ENCODE measurements at places on chromosomes 2 and 18.
A peak's percentile ranks its signal among the peaks of the same experiment; 100 is the strongest.

GRCh38 chr2:25320077-25320476 lies 21.6 kb downstream of the DNMT3A start:
- H3K4me3 ChIP-seq: no peak overlapping the region
- H3K4me1 ChIP-seq: peaks cover 87% of the 10 kb centered on the region
- peaks cover 37% of the 10 kb centered on the region for H3K36me3 ChIP-seq
- no peaks in the 10 kb centered on the region for H3K27me3 ChIP-seq
- DNase-seq: no peak
- peak overlapping the region; percentile 11 for H3K27ac ChIP-seq

GRCh38 chr2:151947813-151948165 lies 119.6 kb upstream of the ARL5A start:
- peaks cover under 1% of the 10 kb centered on the region for H3K36me3 ChIP-seq
- H3K27ac ChIP-seq: no peak overlapping the region
- H3K4me3 ChIP-seq: no peak overlapping the region
- no peak for DNase-seq
- H3K27me3 ChIP-seq: peaks cover 14% of the 10 kb centered on the region
- no peaks in the 10 kb centered on the region for H3K4me1 ChIP-seq

DNA sequence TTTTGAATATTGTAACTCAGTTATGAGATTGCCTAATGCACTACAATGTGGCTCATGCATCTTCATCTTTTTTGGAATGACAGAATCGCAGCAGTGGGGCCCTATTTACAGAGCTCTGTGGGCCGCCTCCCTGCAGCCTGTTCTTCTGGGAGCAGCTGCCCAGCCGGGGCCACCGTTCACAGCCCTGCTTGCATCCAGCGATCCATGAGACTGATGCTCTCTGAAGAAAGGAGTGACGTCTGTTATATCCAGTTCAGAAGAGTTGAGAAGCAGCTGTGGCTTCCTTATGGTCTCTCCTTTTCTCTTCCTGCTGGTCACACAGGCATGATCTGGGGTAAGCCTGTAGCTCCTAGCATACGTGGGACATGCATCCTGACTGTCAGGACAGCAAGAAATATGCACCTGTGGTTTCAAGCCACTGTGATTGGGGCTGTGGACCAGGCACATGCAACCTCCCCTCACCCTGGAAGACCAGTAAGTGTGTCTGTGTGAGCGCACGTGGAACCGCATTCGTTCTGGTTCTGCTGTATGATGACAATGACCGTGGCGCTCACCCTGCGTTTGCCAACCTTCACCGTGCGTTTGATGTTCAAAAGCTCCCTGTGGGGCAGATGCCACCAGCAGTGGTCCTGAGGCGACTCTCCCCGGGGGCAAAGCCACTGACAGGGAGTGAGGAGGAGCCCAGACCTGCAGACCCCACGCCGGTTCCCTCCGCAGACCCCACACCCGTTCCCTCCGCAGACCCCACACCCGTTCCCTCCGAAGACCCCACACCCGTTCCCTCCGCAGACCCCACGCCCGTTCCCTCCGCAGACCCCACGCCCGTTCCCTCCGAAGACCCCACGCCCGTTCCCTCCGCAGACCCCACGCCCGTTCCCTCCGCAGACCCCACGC lies 189.8 kb downstream of the TMEM18 start:
- H3K4me1 ChIP-seq: no peaks in the 10 kb centered on the region
- no peak for DNase-seq
- no peak overlapping the region for H3K27ac ChIP-seq
- H3K36me3 ChIP-seq: no peaks in the 10 kb centered on the region

DNA sequence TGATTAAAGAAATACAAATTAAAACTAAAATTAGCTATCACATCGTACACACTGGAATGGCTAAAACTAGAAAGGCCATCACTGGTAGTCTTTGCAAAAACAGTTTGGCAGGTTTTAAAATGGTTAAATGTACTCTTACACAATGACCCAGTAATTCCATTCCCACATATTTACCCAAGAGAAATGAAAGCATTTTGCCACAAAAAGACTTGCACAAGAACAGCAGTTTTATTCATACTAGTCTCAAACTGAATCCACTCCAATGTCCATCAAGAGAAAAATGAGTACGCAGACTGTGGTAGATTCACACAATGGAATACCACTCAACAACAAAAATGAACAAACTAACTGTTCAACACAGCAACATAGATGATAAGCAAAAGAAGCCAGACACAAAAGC lies 29.1 kb downstream of the SP140L start:
- no peaks in the 10 kb centered on the region for H3K27me3 ChIP-seq
- H3K4me1 ChIP-seq: peaks cover 18% of the 10 kb centered on the region
- H3K36me3 ChIP-seq: peaks cover 40% of the 10 kb centered on the region
- H3K27ac ChIP-seq: no peak overlapping the region
- DNase-seq: no peak

- H3K36me3 ChIP-seq: no peaks in the 10 kb centered on the region
- no peak for DNase-seq
- H3K4me3 ChIP-seq: no peak overlapping the region
- no peak overlapping the region for H3K27ac ChIP-seq
- no peaks in the 10 kb centered on the region for H3K27me3 ChIP-seq
Measured at GRCh38 chr2:35081622-35082015, 1274.0 kb upstream of the CRIM1 start.

- no peak overlapping the region for H3K4me3 ChIP-seq
- H3K27me3 ChIP-seq: no peaks in the 10 kb centered on the region
- H3K27ac ChIP-seq: no peak overlapping the region
- H3K36me3 ChIP-seq: no peaks in the 10 kb centered on the region
- no peak for DNase-seq
- H3K4me1 ChIP-seq: peaks cover 2% of the 10 kb centered on the region
Measured at GRCh38 chr2:46332686-46333281, 35.6 kb downstream of the EPAS1 start.

- no peak for DNase-seq
- no peaks in the 10 kb centered on the region for H3K27me3 ChIP-seq
- peaks cover 2% of the 10 kb centered on the region for H3K36me3 ChIP-seq
- no peak overlapping the region for H3K27ac ChIP-seq
Measured at GRCh38 chr18:6120820-6121279, 225.5 kb upstream of the TMEM200C start.

GRCh38 chr2:71742953-71743601 lies 289.7 kb downstream of the DYSF start:
- H3K27me3 ChIP-seq: peaks cover 6% of the 10 kb centered on the region
- H3K36me3 ChIP-seq: no peaks in the 10 kb centered on the region
- no peak overlapping the region for H3K27ac ChIP-seq
- no peak for DNase-seq

- H3K4me1 ChIP-seq: no peaks in the 10 kb centered on the region
- H3K27me3 ChIP-seq: peaks cover 6% of the 10 kb centered on the region
- H3K4me3 ChIP-seq: no peak overlapping the region
- no peak overlapping the region for H3K27ac ChIP-seq
- no peak for DNase-seq
- no peaks in the 10 kb centered on the region for H3K36me3 ChIP-seq
Measured at GRCh38 chr2:180873219-180873618, 107.2 kb upstream of the UBE2E3 start.

DNA sequence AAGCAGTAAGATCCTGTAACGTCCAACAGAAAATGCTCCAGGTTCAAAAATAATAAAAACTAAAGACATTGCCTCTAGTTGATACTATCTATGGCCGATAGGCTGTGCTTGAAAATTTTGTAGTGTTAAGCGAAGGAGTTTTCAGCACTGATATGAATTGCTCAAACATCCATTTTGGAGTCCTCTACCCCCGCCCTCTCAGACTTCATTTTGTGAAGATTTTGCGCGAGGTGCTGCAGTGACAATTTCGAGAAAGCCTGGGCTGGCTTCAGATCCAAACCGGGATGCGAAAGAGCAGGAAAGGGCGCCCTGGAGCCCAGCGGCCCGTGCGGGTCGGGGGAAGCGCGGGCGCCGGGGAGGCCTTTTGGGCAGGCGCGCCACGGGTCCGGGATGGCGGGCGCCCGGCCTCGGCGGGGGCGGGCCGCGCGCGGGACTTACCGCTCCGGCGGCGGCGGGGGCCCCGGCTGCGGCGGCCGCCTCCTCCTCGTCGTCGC lies 1.8 kb downstream of the SP3 start:
- DNase-seq: no peak
- H3K4me3 ChIP-seq: peak overlapping the region; percentile 90
- peaks cover 50% of the 10 kb centered on the region for H3K4me1 ChIP-seq
- no peaks in the 10 kb centered on the region for H3K27me3 ChIP-seq
- peak overlapping the region; percentile 98 for H3K27ac ChIP-seq

DNA sequence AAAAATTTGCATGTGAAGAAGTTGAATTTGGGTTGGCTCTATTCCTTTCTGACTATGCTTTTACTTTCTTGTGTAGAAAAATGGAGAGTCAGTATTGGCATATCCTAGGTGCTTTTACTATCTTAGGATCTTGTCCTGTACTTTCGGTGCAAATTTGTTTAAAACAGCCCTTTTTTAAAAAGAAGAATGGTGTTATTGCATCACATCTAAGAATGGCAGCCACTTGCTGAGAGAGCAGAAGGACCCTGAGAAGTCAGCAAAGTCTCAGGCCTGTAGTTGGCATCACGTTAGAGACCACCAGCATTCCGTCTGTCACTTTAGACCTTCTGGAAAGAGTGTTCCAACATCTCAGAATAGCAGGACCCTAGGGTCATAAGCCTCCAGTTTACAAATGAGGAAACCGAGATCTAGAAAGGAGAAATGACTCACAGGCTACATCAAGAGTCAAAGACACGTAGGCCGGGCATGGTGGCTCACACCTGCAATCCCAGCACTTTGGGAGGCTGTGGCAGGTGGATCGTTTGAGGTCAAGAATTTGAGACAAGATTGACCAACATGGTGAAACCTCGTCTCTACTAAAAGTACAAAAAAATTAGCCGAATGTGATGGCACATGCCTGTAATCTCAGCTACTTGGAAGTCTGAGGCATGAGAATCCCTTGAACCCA lies 42.5 kb downstream of the SPATS2L start:
- H3K4me1 ChIP-seq: no peaks in the 10 kb centered on the region
- H3K27me3 ChIP-seq: no peaks in the 10 kb centered on the region
- H3K36me3 ChIP-seq: no peaks in the 10 kb centered on the region
- H3K27ac ChIP-seq: no peak overlapping the region
- no peak for DNase-seq
- H3K4me3 ChIP-seq: no peak overlapping the region

- H3K27ac ChIP-seq: no peak overlapping the region
- DNase-seq: no peak
- H3K27me3 ChIP-seq: no peaks in the 10 kb centered on the region
- H3K4me3 ChIP-seq: no peak overlapping the region
Measured at GRCh38 chr2:103028181-103028580, 266.4 kb downstream of the TMEM182 start.

GRCh38 chr2:157880927-157881326 lies 4.8 kb upstream of the ACVR1 start:
- peaks cover 2% of the 10 kb centered on the region for H3K27me3 ChIP-seq
- no peak for DNase-seq
- H3K27ac ChIP-seq: no peak overlapping the region
- H3K4me1 ChIP-seq: peaks cover 15% of the 10 kb centered on the region
- no peaks in the 10 kb centered on the region for H3K36me3 ChIP-seq
- no peak overlapping the region for H3K4me3 ChIP-seq

DNA sequence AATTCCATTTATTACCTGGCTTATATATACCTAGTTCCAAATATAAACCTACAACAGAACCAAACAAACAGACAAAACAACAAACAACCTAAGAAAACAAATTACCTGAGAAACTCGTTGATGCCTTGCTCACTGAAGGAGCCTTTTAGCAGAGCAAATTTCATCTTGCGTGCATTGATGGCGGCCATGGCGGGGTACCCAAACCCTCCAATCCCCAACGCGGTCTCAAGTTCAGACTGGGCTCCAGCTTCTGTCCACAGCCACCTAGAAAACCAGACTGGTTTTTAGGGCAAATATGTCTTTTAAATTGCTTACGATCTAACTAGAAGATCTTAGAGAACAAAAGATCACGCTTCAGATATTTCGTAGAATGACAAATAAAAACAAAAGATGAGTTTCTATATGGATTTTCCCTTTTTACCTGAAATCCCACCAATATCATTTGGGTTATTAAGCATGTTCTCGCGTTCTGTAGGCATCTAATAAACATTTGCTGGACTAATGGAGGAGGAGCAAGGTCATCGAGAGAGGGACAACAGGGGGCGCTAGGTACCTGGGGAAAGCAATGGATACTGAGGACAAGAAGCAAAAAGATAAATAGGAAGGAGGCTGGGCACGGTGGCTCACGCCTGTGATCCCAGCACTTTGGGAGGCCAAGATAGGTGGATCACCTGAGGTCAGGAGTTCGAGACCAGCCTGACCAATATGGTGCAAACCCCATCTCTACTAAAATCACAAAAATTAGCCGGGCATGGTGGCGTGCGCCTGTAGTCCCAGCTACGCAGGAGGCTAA lies 25.2 kb downstream of the PDIA6 start:
- H3K4me1 ChIP-seq: peaks cover 19% of the 10 kb centered on the region
- H3K4me3 ChIP-seq: no peak overlapping the region
- no peak overlapping the region for H3K27ac ChIP-seq
- DNase-seq: peak; percentile 37
- no peaks in the 10 kb centered on the region for H3K27me3 ChIP-seq

All from activated naive CD8-positive, alpha-beta T cell treated with anti-CD3 and anti-CD28 coated beads, Interleukin-2, amount 50 U/mL, for 24 hours (primary cell).